Stimulated activated CD4-positive, alpha-beta T cell treated with anti-CD3 and anti-CD28 coated beads, Interleukin-1b, Interleukin-23, amount 100 ng/mL, for 1 hour (primary cell): ENCODE measurements at places on chromosomes 3 and 15.

GRCh38 chr3:163939926-163940325, 1138.4 kb downstream of the SI start:
- no peak for DNase-seq

GRCh38 chr3:48990636-48991469, 812 bp downstream of the P4HTM start:
- no peak for DNase-seq

DNA sequence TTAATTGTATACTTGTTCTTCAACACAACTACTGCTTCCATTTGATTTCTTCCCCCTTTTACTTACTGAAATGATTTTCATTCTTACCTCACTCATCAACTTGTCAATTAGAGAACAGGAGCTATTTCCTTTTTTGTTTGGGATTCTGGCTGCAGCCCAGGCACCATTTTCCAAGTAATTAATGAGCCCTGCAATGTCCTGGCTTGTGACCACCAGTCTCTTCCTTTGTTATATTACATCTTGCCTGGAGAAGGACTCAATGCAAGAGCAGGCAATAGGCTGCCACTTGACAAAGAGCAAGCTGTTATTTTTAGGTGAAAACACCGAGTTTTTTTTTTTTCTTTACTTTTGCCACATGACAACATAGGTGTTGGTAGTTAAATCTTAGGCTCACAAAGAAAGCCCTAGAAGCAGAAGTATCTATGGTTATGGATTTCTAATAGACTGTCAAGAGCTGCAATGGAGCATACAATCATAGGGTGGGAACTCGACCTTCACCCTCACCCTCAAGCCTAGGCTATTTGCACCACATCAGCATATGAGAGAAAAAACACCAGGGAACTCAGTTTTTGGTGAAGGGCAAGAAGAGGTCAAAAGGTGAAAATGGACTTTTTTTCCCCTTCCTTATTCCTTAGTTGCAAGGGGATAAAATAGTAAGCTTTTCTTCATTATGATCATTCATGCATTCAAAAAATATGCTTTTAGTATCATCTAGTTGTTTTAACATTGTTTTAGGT, 114.9 kb downstream of the TNIK start:
- no peak for DNase-seq

GRCh38 chr3:12027184-12027846, 23.1 kb downstream of the SYN2 start:
- DNase-seq: no peak
